ENCODE measurements at places on chromosomes 6 and 20. TPM values are rescaled to one million over a fixed set of nuclear protein-coding genes. Genes with fewer than 3 reads are reported as not detected.

ADGRF4 gene
- 4.0 TPM for total RNA-seq

ADTRP gene
- 25.3 TPM for total RNA-seq

LPA gene
- total RNA-seq: not detected

- DNase-seq: no peak
Observed at GRCh38 chr20:36827541-36828279, 48.2 kb upstream of the TLDC2 start.

- DNase-seq: no peak
Observed at GRCh38 chr20:33091693-33092092, 12.2 kb downstream of the BPIFB4 start.

DNA sequence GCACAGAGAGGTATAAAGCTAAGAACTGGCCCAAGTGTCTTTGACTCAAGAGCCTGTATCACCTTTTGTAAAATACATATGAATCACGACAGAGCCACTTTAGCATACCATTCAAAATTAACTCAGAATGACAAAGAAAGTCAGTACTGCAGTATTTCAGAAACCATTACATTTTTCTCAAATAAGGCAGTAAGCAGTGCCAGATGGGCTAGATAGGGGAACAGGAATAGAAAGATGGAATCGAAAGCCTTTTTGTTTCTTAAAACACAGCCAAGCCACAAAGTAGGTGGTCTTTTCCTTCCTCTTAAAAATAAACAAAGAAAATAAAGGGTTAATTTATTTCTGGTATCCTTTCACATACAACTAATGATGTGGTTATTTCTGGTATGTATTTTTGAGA lies 10.3 kb downstream of the CLDN20 start:
- DNase-seq: no peak

- DNase-seq: peak; percentile 71
Observed at GRCh38 chr6:31401403-31401802, 2.0 kb upstream of the MICA start.

DNA sequence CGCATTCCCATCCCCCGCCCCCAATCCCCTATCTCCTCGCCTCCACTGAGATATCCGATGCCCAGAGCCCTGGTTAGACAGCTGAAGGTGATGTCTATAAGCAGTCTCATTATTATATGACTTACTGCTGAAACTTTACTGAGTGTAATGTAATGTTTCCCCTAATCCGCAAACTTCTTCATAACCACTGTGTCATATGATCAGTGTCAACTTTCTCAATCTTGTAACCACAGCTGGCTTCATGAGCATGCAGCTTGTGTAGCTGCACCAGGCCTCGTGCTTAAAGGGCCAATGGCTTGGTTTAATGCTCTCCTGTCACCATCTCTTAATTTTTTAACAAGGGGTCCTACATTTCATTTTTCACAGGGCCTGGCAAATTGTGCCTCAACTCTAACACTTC lies 8.1 kb downstream of the ASIP start:
- DNase-seq: peak; percentile 37

GRCh38 chr20:47346172-47346571 lies 10.3 kb downstream of the ZMYND8 start:
- DNase-seq: no peak

GRCh38 chr6:53524455-53524815 lies 20.5 kb downstream of the GCLC start:
- no peak for DNase-seq

DNA sequence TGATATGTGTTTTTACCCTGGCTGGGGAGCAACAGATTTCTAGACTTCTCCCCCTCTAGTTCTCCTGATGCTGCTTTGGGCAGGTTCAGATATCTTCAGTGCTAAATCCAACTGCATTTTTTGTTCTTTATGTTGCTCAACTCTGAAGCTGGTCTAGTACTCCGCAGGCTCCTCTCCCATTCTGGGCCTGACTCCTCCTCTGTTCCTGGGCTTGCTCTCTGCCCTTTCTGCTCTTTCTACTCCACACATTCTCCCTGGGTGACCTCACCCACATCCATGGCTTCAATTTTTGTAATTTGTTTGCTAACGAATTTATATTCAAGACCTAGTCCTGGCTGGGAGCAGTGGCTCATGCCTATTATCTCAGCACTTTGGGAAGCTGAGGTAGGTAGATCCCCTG lies 6.4 kb downstream of the FYN start:
- no peak for DNase-seq

DNA sequence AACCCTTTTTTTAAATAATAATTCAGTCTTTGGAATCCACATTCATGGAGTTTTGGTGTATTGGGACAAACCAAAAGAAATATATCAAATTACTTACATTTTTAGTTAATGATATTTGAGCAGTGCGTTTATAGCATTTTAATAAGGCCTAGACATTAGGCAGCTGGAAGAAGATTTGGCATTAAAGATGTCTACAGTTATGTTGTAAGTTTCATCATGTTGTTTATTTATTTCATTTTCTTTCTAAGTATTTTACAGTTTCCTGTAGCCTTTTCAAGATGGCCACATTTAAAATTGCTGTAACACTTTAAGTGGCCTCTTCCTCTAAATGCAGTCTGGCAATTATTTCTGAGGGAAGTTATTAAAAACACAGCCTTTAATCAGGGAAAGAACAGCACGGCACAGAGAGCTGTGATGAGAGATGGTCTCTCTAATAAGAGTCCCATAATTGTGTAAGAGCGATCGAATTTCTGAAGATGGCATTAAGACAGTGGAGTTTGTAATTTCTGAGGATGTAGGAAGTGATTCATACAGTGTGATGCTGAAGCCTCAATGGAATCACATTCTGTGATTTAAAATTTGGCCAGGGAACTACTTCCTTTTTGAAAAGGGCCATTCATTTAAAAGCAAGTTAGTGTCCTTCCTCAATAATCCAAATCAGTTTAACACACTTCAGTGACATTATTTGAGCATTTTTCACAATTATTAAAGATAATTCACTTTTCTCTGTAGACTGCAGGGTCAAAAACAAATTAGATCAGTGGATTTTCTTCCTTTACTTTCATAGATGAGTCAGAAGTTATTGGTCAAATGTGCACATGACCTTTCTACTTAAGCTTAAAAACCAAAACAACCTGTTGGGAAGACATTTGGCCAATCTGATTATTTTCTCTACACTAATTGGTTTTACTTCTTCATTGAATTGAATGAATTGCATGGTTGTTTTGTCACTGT lies 52.4 kb upstream of the EDN3 start:
- peak; percentile 5 for DNase-seq

DNA sequence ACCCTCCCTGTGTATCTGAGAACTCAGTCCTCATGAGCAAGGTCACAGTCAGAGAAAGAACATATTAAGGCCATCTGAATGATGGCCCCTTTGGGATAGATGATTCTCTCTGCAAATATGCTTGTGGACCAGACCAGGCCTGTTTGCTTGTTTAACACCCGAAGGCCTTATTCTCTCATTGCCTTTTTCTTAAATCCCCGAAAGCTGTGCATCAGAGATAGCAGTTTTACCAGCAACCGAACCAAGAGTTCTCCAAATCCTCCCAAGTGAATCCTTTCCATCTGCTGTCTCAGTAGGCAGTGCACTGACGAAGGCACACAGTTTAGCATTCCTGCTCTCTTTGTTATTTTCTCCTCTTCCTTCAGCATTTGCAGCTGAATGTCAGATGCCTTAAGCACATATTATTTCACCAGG lies 79.8 kb downstream of the TRMT6 start:
- DNase-seq: no peak

- peak; percentile 51 for DNase-seq
Observed at GRCh38 chr6:6131492-6132109, 124.9 kb upstream of the NRN1 start.

DNA sequence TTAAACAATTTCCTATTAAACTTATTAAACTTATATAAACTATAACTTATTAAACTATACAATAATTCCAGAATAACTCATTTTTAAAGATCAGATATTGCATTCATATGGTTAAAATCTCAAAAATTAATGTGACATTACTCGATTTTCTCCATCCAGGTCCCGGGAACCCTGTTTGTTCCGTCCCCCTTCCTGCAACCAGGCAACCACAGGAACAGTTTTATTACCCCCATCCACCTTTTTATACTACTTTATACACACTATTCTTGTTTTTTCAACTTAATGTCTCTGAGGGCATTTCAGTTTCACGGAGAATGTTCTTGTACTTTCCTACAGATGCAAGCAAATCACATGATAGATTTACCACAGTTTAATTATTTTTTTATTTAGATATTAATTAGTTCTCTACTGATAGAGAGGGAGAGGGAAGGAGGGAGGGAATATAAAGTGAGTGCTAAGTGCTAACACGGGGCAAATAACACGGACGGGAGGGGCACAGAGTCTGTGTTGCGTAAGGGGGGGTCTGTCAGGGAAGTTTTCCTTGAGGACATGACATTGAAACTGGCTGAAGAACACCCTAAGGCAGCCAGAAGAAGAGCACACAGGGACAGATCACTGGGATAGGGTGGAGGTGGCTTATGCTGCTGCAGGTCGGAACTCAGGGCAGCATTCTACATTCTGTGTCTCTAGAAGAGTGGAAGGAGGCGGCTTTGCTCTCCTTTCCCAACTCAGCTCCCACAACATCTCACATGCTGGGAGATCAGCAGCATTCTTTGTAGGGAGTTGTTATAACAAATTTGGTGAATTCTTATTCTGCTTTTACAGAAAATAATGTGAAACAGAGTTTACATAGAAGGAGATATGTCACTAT lies 225.2 kb downstream of the FOXC1 start:
- no peak for DNase-seq

- DNase-seq: no peak
Observed at GRCh38 chr6:164569509-164569908, 739.9 kb downstream of the C6orf118 start.

- no peak for DNase-seq
Observed at GRCh38 chr6:118744261-118744941, 93.0 kb upstream of the CEP85L start.
